ENCODE measurements at places on chromosomes 3 and 15.

DNA sequence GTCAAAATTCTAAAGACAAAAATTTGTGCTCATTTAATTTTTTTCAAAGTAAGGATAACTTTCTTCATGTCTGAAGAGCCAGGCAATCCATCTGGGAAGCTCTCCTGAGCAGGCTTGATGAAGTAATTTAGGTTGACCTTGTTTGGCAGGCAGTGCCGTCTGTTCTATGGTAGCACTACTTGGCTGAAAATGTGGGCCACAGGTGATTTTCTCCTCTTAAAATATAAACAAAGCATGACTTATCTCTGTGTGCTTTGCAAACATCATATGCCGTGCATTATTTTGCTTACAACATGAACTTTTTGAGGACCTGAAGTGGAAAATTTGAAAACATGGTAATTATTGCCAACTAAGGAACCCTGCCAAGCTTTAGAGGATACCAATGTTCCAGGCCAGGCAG lies 143.2 kb downstream of the RAP2B start:
- no peak for DNase-seq

GRCh38 chr3:171933441-171933840 lies 90.3 kb downstream of the TMEM212 start:
- no peak for DNase-seq

DNA sequence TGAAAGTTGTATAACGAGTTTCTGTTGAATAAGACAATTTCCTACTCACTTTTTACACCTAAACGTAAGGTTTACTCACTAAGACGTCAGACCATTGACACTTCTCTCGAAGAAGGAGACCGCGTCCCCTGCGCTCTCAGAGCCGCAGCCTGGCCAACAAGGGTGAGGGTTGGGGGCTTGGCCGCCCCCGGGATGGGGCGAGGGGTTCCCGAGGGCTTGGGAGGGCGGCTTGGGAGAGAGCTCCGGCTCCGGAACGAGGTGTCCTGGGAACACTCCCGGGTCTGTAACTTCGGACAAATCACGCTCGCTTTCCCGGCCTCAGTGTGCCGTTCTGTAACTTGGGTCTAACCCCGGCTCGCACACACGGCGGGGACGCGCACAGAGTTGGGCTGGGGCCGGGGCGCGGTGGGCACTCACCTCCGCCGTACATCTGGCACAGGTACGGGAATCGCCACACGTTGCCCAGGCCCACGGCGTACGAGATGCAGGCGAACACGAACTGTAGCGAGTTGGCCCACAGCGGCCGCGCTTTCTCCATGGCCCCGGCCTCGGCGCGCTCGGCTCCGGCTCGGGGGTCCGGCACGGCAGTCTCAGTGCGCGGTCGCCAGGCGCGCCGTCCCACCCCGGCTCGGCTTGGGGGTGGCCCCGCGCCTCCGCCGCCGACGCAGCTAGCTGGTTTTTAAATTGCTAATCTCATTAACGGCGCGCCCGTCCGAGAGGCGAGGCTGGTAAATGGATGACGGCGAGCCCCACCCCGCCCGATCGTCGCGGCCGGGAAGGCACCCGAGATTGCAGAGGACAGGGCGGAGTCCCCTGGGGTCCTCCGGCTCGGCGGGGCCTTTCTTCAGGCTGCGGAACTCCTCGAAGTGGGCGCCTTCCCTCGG lies at the start of gene SLC6A20:
TSS of gene SLC6A20 (minus strand) at position 655 of the 884 bp plus-strand sequence. CDS start at position 538, 117 bp downstream.
- no peak for DNase-seq

GRCh38 chr3:87047852-87048251 lies 56.9 kb upstream of the VGLL3 start:
- no peak for DNase-seq

- DNase-seq: peak; percentile 30
Measured at GRCh38 chr3:189013224-189013888, 158.4 kb upstream of the TPRG1 start.

- no peak for DNase-seq
Measured at GRCh38 chr15:41205315-41205714, 25.2 kb downstream of the EXD1 start.

DNA sequence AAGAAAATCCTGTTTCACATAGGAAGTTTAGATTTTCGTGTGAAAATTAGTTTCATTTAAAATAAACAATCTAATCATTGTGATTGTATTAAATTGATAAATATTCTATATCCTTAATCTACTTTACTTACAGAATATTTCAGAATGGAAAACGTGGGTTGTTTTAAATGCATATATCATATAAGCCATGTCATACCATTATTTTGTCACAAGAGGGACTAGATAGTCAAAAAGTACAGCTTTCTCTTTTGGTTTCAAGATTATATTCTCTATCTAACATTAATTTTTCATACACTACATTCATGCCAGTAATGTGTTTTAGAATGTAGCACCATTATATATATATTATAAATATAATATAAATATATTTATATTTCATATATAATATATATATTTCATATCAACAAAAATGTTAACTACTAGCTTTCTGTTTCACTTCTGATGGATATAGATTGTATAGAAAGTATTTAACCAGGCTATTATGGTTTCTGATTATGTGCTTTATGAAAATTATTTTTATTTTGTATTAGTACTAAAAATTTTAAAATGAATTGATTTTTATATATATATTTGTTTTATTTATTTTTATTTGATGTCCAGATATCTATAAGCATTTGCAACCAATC lies 45.3 kb downstream of the OSTN start:
- DNase-seq: no peak

DNA sequence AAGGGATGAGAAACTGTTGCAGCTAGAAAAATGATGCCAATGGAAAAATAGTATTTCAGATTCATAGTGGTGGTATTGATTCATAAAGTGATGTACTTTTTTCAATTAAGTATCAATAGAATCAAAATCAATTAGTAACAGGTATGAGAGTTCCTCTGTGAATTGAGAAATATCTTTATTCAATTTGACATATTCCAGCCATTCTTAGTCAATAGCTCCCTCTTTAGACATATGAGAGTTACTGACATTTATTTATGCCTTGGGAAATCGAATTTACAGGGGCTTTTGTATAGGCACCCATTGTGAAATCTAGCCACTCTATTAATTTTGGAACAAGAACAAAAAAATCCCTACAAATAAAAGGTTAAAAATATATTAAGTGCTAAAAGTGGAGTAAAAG lies 386.9 kb upstream of the CNTN3 start:
- DNase-seq: no peak

- DNase-seq: no peak
Measured at GRCh38 chr3:52763466-52763865, 7.3 kb downstream of the NEK4 start.

- DNase-seq: peak; percentile 24
Measured at GRCh38 chr15:60179786-60180391, 175.8 kb downstream of the FOXB1 start.

DNA sequence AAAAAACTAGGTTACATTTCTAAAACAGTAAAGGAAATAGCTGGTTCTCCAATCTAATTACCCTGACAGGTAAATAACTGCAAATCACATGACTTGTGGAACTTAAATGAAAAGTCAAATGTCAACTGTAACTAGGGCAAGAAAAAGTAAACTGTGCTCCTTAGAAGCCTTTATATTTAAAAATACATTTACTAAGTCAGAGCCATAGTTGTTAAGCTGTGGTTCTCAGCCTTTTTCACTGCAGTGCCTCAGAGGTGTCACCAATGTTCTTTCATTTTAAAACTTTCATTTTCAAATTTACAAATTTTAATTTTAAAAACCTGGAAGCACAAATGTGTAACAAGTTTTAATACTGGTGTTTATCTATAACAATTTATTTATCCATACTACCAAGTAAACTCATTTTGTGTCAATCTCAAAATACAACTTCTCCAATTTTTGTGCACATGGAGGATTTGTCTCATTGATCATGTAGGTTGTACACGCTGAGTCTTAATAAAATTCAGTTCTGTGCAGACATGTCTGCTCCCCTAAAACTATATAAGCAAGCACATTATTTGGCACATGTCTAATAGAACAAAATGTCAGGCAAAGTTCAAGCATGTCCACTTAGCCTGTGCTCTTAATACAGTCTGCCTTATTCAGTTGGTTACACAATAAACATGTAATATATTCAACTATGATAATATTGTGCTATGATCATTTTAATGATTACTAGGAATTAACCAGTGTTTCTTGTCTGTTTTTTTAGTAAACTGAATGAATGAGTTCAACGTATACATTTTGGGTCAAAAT lies 70.4 kb downstream of the DLG1 start:
- DNase-seq: no peak

DNA sequence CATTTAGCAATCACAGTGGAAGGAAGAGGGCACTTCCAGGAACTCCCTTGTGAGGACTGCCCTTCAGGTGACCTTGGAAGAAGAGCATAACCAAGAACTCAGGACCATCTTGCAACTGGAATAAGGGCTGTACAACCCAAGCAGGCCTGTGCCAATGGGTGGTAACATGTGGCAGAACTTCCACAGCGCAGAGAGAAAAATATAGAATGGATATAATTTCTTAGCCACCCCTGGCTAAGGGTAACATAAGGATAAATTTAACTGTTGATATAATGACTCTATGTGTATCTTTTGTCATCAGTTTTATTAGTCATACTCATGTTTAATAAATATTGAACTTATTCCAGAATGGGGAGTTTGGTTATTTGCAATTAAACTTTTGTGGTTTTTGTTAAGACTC lies 13.4 kb upstream of the MFSD1 start:
- DNase-seq: no peak

GRCh38 chr15:48407646-48408045 lies 76.4 kb downstream of the DUT start:
- no peak for DNase-seq

DNA sequence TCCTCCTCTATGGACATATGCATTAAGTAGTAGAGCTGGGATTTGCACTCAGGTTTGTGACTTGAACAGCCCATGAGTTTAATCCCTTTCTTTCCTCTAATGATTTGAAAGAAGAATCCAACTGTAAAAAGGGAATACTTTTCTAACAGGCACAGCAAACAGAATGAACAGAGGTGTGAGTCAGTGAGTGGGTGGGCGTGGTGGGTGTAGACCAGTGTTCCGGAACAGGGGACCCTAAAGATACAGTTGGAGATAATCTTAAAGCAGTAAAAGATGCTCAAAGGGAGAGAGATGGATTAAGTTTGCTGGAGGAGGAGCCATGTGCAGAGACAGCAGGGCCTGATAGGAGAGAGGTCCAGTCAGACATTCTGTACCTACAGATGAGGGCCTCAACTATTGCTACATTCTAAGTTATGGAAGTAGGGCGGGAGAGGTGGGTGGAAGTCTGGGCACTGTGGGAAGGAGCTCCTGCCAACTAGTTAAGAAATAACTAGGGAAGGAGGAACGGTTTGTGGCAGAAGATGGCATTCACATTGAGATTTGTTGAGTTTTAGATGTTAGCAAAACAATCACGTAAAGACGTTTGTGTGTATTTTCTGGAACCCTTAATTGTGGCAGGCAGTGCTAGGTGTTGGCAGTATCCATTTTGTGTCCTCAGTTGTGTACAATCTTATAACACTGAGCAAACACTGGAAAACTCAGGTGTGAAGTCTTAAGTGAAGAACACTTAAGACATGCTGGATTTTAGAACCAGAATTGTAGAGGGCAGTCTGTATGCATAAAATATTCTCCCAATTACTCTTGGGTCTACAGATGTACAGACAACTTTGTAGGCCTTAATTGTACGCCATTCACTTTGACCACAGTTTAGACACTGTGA lies 511.0 kb downstream of the GRM7 start:
- DNase-seq: no peak

DNA sequence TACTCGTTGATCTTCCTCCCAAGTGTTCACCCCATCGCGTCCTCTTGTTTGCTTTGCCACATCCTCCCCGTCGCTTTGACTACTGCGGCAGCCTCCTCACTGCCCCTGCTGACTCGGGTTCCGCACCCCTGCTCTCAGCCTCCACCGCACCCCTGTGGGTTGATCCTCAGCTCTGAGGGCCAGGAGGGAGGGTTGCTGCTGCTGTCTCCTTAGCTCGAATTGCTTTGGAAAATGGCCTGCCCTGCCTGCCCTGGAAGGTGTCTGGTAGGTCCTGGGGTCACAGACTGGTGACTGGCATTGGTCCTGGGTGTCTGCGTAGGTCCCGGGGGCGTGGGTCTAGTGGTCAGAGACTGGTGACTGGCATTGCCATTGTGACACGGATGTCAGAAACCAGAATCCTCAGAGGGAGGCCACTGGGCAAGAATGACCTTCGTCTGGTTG lies 9.4 kb downstream of the MUC4 start:
- DNase-seq: no peak

DNA sequence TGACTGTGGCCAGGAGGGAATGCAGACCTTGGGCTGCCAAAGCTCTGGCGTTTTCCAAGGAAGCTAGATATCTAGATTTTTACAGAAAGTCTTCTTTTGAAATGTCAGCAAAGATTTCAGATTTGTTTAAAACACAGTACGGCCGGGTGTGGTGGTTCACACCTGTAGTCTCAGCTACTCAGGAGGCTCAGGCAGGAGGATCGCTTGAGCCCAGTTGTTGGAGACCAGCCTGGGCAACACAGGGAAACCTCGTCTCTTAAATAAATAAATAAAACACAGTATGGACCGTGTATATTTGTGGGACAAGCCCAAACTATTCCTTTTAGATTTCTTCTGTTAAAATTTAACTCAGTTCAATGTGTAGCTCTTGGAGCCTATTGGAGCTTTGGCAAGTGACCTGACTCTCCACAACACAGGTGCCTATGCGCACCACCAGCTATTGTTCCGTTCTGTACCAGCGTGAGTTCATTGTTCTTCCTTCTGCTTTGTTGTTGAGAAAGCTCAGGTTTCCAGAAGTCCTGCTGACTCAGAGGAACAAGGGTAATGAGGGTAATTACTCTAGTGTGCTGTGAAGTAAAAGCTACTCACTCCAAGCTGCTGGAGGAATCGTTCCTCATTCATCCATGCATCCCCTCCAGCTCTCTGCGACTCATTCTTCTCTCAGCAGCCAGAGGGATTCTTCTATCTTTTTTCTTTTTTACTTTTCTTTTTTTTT lies 73.1 kb upstream of the SLC6A6 start:
- DNase-seq: no peak

DNA sequence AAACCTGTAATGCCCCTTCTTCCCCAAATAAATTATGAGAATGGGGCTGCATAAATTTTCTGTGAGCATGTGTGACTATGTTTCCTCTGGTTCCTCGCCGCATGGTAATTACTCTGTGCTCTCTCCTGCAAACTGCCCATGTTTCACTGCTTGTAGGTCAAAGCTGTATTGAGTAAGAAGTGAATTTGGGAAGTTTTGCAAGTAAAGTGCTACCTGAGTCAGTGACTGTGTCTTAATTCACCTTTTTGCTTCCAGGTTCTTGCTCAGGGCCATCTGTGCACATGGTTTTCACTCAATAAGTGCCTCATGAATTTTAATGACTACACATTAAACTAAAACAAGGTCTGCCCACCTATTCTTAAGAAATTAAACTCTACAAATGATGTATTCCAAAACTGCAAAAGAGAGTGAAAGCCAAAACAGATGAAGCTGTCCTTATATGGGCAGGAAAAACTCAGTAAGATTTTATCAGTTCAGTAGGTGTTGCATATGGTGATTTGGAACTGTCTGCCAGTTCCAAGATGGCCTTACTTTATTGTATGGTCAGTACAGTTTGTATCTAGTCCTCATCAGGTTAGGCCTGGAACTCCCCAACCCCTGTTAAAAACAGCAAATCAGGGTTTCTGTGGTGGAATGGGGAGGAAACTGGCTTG lies 100.0 kb downstream of the LPP start:
- no peak for DNase-seq
